ENCODE measurements at places on chromosomes 7 and 10.

GRCh38 chr10:129792864-129793263 is 171.2 kb downstream of the EBF3 start:
- no peak for DNase-seq

DNA sequence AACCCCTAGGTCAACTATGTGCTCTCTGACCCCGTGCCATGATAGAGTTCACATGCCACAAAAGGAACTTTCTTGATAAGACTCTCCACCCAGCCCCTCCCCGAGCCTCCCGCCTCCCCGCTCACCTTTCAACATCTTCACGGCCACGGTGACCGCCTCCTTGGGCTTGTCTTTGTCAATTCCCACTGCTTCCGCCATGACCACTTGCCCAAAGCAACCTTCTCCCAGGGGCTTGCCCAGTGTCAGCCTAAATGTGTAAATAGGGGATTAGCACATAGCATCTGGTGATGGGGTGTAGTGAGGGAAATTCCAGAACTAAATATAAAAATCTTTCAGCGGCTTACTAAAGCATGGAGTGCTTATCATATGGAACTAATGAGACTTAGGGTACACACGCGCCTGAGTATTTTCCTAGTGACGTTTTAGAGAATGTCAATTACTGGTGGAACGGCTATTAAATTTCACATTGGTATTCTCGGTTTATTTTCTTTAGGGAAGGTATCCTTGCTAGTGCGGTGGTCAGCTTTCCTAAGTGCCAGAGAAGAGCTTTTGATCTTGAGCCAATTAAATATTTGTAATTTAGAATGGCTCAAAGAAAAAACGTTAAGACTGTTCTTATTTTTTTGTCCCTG is 97.4 kb downstream of the FGFR2 start:
- DNase-seq, result peak; percentile 3

DNA sequence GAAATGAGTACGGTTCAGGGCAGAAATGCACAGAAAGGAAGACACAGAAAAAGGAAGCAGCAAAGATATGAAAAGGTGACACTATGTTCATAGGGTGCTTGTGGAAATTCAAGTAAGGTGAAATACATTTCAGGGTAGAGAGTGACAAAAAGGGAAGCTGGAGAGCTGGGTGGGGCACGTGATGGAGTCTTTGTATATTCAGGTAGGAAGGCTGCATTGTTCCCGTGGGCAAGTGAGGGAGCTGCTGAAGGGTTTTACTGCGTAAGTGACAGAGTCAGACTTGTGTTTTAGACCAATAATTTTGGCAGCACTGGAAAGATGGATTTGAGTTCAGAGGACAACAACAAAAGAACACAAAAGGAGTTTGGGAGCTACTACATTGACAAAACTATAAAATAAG is 35.3 kb upstream of the ANK3 start:
- no peak for DNase-seq

GRCh38 chr10:12835709-12836108 is 165.8 kb downstream of the CCDC3 start:
- no peak for DNase-seq

Data from inflammatory macrophage treated with lipopolysaccharide for 1 hour (primary cell).